Stimulated activated CD8-positive, alpha-beta memory T cell treated with anti-CD3 and anti-CD28 coated beads, Interleukin-7, amount 100 ng/mL, for 1 hour (primary cell): ENCODE measurements at places on chromosomes 13 and 19.

GRCh38 chr19:36973021-36973843 is 57.1 kb downstream of the ZNF568 start:
- DNase-seq, result peak; percentile 58

DNA sequence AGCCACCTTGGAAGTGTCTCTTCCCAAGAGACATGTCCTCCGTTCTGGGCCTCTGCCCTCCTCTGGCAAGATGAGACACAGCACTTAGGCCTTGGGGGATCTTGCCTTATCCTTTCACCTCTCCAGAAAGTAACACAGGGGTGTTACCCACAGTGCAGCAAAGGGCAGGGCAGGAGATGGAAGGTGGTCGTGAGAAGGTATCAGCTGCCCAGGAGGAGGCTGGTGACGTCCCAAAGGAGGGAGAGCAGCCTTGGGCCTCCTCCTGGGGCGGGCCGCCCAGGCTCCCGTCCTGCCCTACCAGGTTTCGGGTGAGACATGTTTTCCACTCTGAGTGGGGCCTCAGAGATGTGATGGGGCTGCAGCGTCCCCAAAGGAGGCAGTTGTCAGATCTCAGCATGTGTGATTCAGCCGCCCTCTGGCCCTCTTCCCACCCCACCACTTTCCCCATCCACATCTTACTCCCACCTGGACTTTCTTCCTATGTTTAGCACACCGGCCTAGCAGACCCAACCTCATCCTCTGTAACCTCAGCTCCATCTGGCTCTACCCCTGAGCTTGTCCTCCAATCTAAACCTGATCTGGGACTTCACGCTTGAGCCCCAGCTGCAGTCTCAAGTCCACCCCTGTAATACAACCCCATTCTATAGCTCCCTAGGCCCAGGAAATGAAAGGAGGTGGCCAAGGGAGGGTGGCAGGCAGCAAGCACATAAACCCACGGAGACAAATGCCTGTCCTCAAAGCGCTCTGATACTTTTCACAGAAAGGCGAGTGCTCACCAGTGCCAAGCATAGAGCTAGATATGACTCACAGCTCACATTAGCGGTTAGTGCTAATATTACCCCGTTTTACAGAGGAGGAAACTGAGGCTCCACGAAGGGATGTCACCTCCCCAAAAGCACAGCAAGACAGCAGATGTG is 9.3 kb downstream of the POU2F2 start:
- DNase-seq, result peak; percentile 20

GRCh38 chr19:4294389-4294788 is 7.8 kb downstream of the TMIGD2 start:
- DNase-seq, result no peak

GRCh38 chr19:3831601-3832000 is 37.2 kb downstream of the ZFR2 start:
- no peak for DNase-seq

GRCh38 chr13:103431856-103432255 is 365.6 kb upstream of the SLC10A2 start:
- no peak for DNase-seq

- no peak for DNase-seq
These were observed 147.6 kb upstream of the RXFP2 start for GRCh38 chr13:31591642-31592233.
